Iris pigment epithelial cell (primary cell): ENCODE measurements at places on chromosomes 6 and 20.

- no peak for DNase-seq
These were observed 182.6 kb downstream of the CDKAL1 start for GRCh38 chr6:20716865-20717264.

DNA sequence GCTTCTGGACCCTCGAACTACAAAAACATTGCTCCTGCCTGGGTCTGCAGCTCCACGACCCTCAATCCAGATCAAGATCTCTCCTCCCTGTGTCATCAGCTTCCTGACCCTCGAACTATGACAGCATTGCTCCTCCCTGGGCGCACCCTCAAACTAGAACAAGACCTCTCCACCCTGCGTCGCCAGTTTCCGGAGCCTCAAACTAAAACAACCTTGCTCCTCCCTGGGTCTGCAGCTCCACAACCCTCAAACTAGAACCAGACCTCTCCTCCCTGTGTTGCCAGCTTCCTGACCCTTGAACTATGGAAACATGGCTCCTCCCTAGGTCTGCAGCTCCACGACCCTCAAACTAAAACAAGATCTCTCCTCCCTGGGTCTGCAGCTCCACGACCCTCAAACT lies 339.7 kb upstream of the SULF2 start:
- DNase-seq: no peak

DNA sequence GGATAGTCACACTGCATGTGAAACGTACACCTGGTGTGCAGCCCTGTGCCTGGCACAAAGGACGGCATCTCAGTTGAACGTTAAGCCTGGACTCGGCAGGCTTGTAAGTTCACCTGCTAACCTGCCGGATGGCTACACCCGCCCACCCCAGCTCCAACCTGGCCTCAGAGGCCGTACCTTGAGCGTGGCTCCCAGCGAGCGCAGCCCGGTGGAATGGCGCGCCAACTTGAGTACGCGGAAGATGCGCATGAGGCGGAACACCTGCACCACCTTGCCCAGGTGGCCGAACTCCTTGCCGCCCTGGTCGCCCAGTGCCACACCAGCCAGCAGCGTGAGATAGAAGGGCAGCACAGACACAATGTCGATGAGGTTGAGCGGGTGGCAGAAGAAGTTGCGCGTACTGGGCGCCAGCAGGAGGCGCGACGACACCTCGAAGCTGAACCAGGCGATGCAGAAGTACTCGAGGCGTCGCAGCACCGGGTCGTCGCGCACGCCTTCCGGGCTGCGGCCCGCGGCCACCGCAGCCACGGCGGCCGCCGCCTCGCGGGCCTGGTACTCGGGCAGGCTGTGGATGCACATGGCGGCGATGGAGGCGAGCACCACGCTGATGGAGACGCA lies 3.3 kb downstream of the KCNS1 start:
- peak; percentile 57 for DNase-seq

- DNase-seq: peak; percentile 15
These were observed 311.2 kb upstream of the OPRM1 start for GRCh38 chr6:153727885-153728284.

GRCh38 chr6:4402477-4402976 lies 267.2 kb upstream of the ECI2 start:
- peak; percentile 89 for DNase-seq

- no peak for DNase-seq
These were observed 7.5 kb upstream of the RAET1E start for GRCh38 chr6:149905371-149905910.

DNA sequence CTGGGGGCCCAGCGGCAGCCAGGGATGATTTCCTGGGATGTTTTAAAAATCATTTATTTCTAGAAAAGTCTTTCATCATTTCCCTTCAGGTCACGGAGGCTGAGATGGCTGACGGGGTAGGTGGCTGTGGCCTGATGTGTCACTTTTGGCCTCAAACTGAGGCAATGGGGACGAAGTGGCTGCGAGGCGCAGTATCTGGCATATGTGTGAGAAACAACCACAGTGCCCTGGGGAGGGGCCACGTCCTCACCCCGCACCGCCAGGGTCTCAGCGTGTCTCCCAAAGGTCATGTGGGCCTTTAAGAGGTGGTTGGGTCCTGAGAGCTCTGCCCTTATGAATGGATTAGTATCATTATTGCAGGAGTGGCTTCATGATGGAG lies 120.0 kb downstream of the CEBPB start:
- DNase-seq: no peak

DNA sequence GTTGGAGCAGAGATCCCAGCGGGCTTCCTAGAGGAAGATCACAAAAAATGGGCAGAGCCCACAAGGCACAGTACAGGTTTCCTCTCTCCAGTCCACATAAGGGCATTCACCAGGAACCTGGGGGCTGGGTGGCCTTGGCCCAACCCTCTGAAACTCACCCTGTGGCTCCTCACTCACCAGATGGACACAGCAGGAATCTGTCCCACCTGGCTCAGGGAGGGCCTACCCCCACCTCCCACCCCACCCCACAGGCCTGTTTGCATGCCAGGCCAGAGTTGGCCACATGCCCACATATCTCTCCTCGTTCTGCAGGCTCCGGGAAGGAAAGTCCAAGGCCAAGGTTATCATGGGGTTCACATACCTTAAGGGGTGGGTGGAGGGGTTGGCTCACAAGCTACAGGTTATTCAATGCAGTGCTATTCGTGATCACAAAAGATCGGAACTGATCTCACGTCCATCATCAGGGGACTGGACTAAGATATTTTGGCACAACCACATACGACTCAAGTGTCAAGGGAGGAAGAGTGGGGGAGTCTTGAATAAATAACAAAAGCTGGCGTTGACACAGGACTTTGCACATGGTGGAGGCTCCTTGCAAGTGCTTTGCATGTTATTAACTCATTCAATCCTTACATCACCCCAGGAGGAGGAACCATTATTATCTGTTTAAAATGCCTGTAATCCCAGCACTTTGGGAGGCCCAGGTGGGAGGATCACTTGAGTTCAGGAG lies 13.0 kb downstream of the RIPOR3 start:
- DNase-seq: no peak

DNA sequence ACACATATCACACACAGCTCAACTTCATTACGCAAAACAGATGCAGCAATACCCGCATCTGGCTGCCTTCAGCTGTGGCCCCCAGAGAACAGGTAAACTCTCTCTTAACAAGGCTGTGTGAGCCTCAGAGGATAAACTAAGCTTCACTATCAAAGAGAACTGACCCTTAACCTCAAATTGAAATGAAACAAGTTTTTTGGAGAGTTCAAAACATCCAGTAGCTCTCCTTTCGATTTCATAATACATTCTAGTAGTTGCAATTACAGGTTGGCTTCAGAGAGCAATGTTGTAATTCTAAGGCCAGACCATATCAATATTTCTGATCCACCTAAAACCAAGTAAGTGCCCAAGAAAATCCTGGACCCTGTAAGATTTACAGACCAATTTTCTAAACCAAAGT lies 113.5 kb downstream of the FAXC start:
- no peak for DNase-seq

DNA sequence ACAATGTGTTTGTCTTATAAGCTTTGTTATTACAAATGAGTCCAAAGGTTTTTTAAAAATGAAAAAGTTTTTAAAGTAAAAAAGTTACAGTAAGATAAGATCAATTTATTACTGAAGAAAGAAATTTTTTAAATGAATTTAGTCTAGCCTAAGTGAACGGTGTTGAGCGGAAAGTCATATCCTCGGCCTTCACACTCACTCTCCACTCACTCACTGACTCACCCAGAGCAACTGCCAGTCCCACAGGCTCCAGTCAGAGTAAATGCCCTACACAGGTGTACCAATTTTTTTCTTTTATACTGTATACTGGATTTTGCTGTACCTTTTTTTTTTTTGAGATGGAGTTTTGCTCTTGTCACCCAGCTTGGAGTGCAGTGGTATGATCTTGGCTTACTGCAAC lies 42.7 kb upstream of the AGPAT4 start:
- no peak for DNase-seq

- no peak for DNase-seq
These were observed 9.7 kb downstream of the ACSS2 start for GRCh38 chr20:34886122-34886521.

GRCh38 chr6:136466777-136467176 lies 83.4 kb downstream of the MAP7 start:
- DNase-seq: no peak

- peak; percentile 3 for DNase-seq
These were observed 304.6 kb downstream of the CDH4 start for GRCh38 chr20:61556673-61557072.

- no peak for DNase-seq
These were observed 168.0 kb downstream of the KIF16B start for GRCh38 chr20:16405254-16405653.
